ENCODE measurements at places on chromosomes 12 and 14. TPM values are rescaled to one million over a fixed set of nuclear protein-coding genes. Genes with fewer than 3 reads are reported as not detected.

The SLC38A2 gene
- total RNA-seq = 245 TPM

The RNU4-1 gene
- 20,765 TPM for total RNA-seq

The MTHFD1 gene
- 76.0 TPM for total RNA-seq

The MMP17 gene
- 2.2 TPM for total RNA-seq

GRCh38 chr14:68278576-68279436 lies 459.2 kb downstream of the RAD51B start:
- ATAC-seq = no peak

GRCh38 chr12:115811045-115811444 lies 466.4 kb downstream of the MED13L start:
- no peak for ATAC-seq

DNA sequence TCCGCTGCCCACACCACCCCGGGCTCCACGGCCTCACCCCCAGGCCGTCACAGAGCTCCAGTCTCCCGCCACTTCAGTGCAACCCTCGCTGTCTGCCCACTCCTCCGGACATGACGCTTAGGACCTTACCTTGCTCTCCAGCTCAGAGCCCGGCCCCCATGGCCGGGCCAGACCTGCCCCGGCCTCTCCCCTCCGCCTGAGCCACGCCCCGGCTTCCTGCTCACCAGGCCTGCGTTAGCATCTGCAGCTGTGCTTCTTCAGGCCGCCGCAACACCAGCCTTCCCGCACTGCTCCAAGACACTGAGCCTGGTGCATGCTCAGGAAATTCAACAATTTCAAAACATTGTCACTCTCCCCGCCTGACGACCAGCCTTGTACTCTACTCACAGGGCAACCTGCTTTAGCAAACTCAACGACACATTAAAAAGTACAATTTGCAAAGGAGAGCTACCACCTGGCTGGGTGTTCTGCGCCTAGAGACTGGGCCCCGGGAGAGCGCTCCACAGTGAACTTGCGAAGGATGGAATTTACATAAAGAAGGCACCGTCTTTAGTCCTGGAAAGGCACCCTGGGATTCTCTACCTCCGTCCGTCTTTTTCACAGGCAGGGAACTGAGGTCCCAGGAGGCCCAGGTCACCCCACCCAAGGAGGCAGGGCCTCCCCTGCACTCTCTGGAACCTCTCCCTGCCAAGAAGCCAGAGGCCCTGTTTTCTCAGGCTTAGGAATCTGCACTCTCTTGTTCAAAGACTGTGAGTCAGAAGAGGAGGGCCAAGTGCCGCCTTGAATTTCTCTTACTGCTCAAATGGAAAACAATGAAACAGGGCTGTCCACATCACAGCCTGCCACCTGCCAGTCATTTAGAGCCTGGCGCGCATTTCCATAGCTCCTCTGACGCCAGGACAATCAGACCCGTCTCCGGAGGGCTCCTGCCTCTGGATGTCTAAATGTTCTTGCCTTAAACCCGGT lies 51.3 kb downstream of the STX2 start:
- peak; percentile 97 for ATAC-seq

The TAS2R20 gene
- 0.96 TPM for total RNA-seq

DNA sequence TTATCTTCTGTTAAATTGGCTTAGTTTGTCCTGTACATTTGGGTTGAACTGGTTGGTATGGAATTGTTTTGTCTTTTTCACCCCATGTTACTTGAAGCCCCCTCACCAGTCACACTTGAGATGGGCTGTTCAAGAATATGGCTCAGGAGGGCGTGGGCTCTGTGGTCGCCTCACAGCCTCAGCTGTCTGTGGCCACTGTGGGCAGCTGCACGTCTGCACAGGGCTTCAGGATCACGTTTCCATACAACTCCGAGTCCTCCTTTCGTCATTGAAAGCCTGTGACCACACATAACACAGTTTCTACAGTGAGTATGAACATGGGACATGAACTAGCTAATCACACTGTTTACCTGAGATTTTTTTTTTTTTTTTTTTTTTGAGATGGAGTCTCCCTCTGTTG lies 81.3 kb downstream of the MOK start:
- ATAC-seq = no peak

The C12orf76 gene
- 3.3 TPM for total RNA-seq

- no peak for ATAC-seq
These were observed 6.0 kb downstream of the JAG2 start for GRCh38 chr14:105162669-105162979.

DNA sequence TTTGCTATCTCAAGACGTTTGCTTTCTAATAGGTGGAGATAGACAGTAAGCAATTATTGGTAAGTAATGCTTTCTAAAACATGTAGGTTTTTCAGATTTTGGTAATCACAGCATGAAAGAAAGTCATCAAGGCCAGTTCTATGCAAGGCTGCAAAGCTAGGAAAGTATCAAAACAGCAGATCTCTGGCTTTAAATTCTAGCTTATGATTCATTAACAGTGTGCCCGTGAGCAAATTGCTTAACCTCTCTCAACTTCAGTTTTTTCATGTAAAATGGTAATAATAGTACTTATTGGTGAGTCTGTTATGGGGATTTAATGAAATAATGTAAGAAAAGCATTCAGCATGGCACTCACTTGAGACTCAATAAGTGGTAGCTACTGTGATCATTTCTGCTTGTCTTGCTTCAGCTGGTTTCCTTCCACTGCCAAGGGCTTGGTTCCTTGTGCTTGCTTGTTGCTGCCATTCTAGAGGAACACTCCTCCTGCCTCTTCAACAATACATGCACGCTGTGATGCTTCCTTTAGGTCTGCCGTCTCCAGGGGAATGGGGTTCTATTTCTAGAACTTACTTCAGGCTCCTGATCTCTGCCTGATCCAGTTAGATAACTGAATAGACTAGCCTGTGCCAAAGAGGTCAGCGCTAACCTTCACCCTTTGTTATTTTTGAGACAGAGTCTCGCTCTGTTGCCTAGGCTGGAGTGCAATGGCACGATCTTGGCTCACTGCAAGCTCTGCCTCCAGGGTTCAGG lies 88.4 kb downstream of the CAND1 start:
- no peak for ATAC-seq

The BATF gene
- 0.84 TPM for total RNA-seq

The AQP6 gene
- total RNA-seq = not detected

GRCh38 chr12:109387425-109388166 lies 39.9 kb downstream of the MYO1H start:
- peak; percentile 25 for ATAC-seq

- no peak for ATAC-seq
These were observed 1.5 kb upstream of the HOTAIR start for GRCh38 chr12:53976172-53976822.

The SP1 gene
- 71.0 TPM for total RNA-seq

GRCh38 chr12:127579446-127579845 lies 687.5 kb upstream of the TMEM132C start:
- ATAC-seq = no peak

- ATAC-seq = no peak
These were observed 207.2 kb downstream of the TMTC2 start for GRCh38 chr12:82893896-82894295.

GRCh38 chr12:72995616-72996015 lies 723.4 kb downstream of the TRHDE start:
- no peak for ATAC-seq

DNA sequence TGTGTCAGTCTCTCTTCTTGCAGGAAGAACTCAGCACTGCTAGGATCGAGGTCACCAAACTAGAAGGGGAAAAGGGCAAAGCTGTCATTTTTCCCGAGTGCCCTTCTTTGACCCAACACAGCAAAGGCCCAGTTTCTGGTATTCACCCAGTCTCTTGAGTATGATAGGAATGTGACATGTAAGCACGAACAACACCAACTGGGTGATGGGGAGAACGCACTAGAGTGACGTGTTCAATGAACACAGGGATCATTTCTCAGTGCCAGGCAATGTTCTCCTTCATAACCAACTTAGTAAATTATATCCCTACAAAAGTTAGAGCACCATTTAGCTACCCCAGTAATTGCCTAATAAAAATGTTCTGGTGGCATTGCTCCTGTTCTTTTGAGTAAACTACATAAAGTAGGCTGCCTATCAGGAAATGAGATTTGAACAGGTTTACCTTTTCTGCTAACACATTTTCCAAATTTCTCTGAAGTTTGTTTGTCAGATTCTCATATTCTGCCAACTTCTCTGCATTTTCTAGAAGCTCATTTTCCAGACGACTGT lies 64.5 kb downstream of the NIN start:
- no peak for ATAC-seq

GRCh38 chr12:54932038-54932437 lies 52.5 kb downstream of the TESPA1 start:
- no peak for ATAC-seq

- no peak for ATAC-seq
These were observed 2.4 kb upstream of the PDE6H start for GRCh38 chr12:14970473-14970872.

The KLHDC1 gene
- total RNA-seq = 1.5 TPM

Data from esophagus mucosa (tissue), 1 donor.